ENCODE measurements at places on chromosomes 2 and 18. TPM values are rescaled to one million over a fixed set of nuclear protein-coding genes. Genes with fewer than 3 reads are reported as not detected.

Gene IL1F10
- not detected for total RNA-seq

Gene STARD6
- total RNA-seq = not detected

Gene PAX3
- total RNA-seq = not detected

Gene DES
- not detected for total RNA-seq

Gene TMEM182
- total RNA-seq = 4.1 TPM

Gene STK16
- total RNA-seq = 32.4 TPM

Gene M1AP
- not detected for total RNA-seq

Gene ITGB6
- not detected for total RNA-seq

Gene DOCK10
- 181 TPM for total RNA-seq

Gene RAPH1
- 1.5 TPM for total RNA-seq

Gene GREB1
- total RNA-seq = 0.85 TPM

Gene SP5
- total RNA-seq = not detected

Gene HTRA2
- total RNA-seq = 32.1 TPM

Gene GNAL
- total RNA-seq = 12.6 TPM

Gene BCL11A
- total RNA-seq = 2.6 TPM

Gene CD226
- 162 TPM for total RNA-seq

Gene LPIN1
- total RNA-seq = 95.0 TPM

Gene IL18R1
- total RNA-seq = 58.8 TPM

Gene ANKRD30BL
- not detected for total RNA-seq

Gene ZC3H6
- total RNA-seq = 17.3 TPM

Gene PRKAG3
- not detected for total RNA-seq

Gene PELI1
- 42.3 TPM for total RNA-seq

Gene CERKL
- total RNA-seq = not detected

Gene HOXD4
- not detected for total RNA-seq

Gene COL4A4
- 0.31 TPM for total RNA-seq

Measured in natural killer cell (primary cell).